ENCODE measurements at places on chromosomes 16 and 17.
A peak's percentile ranks its signal among the peaks of the same experiment; 100 is the strongest.

DNA sequence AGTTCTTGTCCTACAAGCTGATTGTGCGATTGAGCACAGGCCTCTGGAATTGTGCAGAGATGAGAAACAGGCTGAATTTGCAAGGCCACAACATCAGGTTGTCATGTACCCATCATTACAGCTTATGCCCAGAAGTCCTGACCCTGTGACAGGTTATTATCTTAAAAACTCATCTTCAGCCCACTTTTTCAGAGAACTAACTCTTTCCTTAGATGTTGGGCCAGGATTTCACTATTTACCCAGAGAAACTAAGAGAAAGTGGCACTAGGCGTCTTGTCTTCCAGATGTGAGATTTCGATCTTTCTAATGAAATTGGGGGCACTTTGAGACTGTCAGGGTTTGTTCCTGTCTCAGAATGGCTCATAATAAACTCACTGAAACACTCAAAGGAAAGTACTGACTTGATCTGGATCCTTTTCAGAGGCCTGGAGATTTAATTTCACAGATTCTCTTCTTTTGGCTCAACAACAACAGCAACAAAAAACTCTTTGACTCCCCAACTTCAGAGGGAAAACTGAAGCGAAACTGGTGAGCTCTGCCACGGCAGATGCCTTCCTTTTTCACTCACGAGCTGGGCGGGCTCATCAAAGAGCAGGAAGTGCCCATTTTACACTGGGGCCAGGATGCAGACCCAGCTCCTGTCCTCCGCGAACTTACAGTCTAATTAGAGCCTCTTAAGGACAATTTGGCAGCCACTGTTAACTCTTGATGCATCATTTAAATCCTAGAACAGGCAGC, 17.7 kb upstream of the SLC12A3 start:
- DNase-seq: no peak

GRCh38 chr16:52650318-52650717, 103.4 kb upstream of the TOX3 start:
- no peak for DNase-seq

GRCh38 chr17:15133143-15133542, 132.0 kb downstream of the PMP22 start:
- DNase-seq: no peak

DNA sequence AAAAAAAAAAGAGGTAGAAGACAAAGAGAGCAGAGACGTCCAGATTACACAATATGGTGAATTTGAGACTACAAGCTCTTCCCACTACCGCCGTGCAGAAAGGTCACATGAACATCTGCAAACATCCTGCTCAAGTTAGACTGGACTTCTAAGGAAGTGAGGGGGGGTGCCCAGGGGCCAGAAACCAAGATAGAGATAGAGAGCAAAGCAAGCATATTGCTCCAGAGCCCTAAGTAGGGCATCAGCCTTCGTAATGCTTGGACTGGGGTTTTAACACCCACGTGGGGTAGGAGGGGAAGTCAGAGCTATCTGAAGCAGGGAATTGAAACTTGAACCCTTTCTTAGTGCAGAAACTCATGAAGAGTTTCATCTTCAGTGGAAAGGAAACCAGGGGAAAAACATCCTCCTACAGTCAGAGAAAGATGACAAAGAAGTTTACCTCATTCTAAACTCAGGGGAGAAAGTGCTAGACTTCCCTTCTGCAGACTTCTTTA, 8.7 kb downstream of the CLEC19A start:
- DNase-seq: no peak

DNA sequence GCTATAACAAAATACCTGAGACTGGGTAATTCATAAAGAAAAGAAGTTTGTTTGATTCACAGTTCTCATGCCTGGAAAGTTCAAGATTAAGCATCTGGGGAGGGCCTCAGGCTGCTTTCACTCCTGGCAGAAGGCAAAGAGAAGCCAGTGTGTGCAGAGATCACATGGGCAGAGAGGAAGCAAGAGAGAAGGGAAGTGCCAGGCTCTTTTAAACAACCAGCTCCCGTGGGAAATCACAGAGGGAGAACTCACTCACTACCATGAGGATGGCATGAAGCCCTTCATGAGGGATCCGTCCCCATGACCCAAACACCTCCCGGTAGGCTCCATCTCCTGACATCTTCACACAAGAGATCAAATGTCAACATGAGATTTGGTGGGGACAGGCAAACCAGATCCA, 501.6 kb downstream of the MAF start:
- no peak for DNase-seq

- DNase-seq: no peak
Observed at GRCh38 chr17:80780381-80781198, 211.1 kb upstream of the CHMP6 start.

GRCh38 chr16:49602976-49603310, 229.3 kb downstream of the C16orf78 start:
- DNase-seq: no peak

DNA sequence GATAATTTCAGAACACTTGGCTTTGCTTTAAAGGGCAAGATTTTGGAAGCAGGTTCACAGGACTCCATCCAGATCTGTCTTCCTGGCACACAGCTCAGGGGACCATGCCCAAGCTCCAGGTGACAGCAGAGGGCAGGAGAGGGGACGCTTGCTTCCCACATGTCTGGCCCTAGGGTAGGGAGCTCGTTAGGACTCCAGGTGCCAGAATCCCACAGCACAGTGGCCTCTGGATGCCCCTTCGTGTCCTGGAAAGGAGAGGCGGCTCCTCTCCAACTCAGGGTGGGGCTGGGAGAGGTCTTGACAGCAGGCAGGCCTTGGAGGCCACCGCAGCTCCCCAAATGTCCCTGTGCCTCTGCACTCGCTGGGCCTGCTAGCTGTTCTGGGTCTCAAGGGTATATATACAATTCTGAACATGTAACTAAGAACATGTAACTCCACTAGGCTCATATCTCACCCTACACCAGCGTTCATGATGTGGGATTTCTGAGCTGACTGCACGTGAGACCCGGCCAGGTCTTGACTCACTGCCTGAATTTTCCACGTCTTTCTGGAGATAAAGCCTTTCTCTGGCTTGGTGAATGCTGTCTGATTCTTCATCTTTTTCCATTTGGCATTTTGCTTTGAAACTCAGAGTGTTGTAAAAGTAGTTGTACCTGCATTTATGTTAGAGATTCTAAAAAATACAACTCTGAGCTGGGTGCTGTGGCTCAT, 52.8 kb downstream of the MARCHF10 start:
- no peak for DNase-seq

GRCh38 chr17:48213797-48214196, 106.2 kb downstream of the SNX11 start:
- no peak for DNase-seq

- DNase-seq: no peak
Observed at GRCh38 chr17:79769570-79770506, 8.1 kb upstream of the CBX2 start.

DNA sequence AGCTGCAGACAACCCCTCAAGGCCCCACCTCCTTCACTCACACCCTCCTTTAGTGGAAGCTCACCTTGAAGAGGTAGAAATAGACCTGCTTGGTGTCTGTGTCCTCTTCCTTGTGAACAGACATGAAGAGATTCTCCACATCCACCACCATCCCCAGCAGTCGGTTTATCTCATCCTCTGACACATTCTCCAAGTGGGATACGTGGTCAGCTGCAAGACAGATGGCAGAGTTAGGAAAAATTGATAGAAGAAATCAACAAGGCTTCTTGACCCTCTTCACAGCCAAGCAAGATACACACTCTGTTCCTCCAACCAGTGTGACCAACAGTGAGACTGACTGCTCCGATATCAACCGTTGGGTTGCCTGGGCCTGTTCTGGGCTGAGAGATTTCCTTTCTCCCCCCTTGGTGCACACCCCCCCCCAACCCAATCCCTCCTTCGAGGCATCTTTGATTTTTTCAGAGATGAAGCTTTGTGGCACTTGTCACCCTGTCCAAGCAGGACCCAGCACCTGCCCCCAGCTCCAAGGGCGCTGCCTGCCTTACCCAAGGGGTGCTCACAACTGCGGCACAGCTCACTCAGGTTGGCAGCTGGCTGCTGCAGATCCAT, 902 bp downstream of the KAT2A start:
- no peak for DNase-seq

GRCh38 chr16:84907575-84907974, 87.8 kb downstream of the CRISPLD2 start:
- no peak for DNase-seq

DNA sequence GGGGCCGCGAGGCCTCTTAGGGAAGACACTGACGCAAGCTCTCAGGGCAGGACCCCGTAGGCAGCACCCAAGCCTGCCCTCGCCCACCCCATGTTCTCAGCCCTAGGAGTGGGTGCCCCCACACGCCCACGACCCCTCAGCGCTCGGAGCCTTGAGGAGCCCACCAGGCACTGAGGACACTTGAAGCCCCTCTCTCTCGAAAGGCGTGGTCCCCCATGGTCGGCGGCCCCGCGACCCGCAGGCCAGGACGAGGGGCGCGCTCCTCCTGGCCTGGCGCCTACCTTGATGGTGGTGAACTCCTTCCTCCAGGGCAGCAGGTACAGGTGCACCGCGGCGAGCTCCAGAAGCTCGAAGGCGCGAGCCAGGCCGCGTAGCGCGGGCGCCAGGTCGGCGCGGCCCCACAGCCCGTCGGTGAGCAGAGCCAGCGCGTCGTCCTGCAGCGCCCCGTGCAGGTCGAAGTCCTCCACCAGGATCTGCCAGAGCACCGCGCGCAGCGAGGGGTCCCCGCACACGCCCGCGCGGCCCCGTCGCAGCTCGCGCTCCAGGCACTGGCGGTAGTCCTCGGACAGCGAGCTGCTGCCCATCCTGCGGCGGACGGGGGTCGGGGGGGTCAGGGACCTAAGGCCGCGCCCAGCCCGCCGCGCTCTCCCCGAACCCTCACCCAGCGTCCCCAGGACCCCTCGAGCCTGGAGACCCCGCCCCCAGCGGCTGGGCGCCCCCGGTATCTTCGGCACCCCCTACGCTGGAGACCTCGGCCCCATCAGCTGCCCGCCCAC, 668 bp downstream of the SPATA2L start:
- DNase-seq: no peak

DNA sequence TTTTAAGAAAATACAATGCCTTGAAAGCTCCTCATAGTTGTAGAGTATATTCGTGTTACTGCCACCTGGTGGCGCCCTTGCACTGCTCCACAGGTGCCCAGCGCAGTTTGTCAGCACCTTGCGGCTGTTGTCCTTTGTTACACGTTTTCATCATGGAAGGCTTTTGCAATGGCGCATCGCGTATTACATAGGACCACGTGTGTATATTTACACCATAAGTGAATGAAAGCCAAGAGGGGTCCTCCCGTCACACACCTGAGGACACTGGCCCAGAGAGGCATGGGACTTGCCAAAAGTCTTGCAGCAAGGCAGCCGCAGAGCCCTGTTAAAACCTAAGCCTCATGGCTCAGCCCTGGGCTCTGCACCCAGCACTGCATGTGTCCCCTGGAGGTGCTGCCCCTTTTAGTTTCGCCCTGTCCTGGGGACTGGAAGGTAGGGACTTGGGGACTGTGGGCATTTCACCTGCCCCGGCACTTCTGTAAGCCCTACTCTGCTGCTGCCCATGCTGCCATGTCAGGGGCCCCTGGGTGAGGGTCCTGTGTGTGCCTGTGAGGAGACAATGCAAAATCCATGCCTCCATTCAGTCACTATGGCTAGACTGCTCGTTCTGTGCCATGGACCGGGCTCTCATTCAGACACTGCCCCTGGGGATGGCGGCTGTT, 24.3 kb downstream of the POLR3E start:
- DNase-seq: peak; percentile 47

- DNase-seq: no peak
Observed at GRCh38 chr17:50066995-50067394, 11.1 kb downstream of the ITGA3 start.

- no peak for DNase-seq
Observed at GRCh38 chr17:66326476-66327047, 24.1 kb downstream of the PRKCA start.

- no peak for DNase-seq
Observed at GRCh38 chr17:40417258-40417608, 463 bp downstream of the TOP2A start.

GRCh38 chr17:46878055-46878454, 26.7 kb downstream of the WNT9B start:
- no peak for DNase-seq

DNA sequence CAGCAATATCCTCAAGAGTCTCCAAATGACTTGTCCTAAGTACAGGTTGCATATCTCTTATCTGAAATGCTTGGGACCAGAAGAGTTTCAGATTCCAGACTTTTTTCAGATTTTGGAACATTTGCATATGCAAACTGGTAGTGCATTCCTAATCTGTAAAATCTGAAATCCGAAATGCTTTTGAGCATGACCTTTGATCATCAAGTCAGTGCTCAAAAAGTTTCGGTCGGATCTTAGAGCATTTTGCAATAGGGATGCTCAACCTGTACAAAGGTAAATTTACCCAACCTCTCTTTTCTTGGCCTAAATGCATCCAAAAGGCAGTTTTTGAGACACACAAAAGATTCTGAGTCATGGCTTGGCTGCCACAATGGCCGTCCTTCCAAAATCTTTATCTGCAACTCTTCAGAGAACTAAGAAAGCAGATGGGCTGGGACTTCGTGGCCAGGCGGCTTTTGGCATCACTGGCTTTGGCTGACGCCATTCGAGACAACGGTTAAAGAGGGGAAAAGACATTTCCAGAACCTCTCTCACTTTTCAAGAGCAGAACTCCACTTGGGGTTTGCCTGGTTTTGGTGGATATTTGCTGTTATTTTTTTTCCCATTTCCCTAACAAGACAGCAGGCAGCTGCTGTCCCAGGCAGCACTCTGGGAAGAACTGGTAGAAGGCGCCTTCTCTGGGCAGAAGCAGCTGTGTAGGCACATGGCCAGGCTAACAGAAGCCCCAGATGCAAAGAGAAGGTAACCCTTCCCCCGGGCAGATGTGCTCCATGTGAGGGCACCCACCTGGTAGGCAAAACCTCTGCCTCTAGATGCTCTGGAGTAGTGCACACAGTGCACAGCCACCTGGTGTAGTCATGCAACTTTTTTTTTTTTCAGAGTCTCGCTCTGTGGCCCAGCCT, 8.9 kb downstream of the CPPED1 start:
- DNase-seq: no peak

- no peak for DNase-seq
Observed at GRCh38 chr16:56470666-56471065, 19.3 kb downstream of the OGFOD1 start.

DNA sequence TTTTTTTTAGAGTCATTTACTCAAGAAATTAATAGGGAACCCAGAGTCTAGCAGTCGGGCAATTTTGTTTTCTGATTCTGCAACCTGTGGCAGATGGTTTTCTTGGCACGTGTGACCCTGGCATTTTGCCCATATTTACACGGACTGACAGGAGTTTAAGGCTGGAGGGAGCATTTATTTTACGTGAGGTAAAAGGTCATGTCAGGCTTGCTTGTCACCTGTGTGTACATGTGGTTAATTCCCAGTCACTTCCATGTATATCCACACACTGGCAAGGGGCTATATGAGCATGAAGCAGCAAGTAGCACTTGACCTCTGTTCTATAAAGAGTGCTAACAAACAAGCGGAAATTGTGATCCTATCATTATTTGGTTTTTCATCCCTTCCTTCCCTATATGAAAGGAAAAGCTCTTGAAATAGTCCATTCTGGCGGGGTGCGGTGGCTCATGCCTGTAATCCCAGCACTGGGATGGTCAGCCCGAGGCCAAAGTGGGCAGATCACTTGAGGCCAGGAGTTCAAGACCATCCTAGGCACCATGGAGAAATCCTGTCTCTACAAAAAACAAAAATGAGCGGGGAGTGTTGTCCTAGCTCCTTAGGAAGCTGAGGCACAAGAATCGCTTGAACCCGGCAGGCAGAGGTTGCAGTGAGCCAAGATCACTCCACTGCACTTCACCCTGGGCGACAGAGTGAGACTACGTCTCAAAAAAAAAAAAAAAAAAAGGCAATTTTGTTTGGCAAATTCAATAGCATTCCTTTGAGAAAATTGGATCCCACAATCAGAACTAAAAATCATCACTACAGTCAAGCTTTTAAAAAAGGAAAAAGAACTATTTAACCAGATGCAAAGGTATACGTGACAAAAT, 2.1 kb downstream of the SPAG9 start:
- DNase-seq: no peak

Data from AG04450 (cell line).